ENCODE measurements at places on chromosomes 4 and X. TPM values are rescaled to one million over a fixed set of nuclear protein-coding genes. Genes with fewer than 3 reads are reported as not detected.

The DKK2 gene
- 4.3 TPM for total RNA-seq

DNA sequence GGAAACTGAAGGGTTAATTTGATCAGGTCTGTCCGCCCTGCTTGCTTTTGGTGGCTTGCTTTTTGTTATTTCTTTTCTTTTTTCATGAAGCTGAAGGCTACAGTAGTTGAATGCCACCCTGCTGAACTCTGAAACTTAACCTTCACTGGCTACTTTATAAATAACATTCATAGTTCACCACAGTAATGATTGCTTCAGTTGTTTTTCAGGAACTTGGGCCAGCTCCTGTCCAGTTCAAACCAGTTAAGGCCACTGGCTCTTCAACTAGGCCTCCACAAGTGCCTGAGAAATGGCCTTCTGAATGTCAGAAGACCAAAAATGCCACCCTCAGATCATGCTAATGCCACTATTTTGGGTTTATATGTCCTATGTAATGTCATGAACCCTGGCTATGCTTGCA lies 7.7 kb upstream of the ASB9 start:
- DNase-seq: no peak

DNA sequence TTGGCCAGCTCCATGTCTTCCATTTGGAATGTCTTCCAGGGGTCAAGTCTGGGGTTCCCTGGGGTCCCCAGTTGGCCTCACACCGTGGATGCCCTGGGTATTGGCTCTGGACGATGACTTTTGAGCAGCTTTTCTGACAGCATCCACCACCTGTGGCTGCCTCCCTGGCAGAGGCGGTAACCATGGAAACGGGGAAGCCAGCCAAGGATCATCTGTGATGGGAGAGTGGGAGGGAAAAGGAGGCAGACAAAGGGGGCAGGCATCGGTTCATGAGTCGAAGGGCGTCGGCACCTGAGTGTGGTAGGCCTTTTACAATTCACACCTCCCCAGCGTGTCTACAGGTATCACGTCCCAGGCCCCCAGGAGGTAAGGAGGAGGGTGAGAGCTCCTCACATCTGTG lies 152.2 kb downstream of the ASMT start:
- no peak for DNase-seq

- no peak for DNase-seq
These were observed 22.5 kb upstream of the USP27X start for GRCh38 chrX:49856819-49857218.

The LPAR4 gene
- 0.60 TPM for total RNA-seq

The TMEM35A gene
- 3.0 TPM for total RNA-seq

The ATP7A gene
- total RNA-seq: 9.7 TPM

DNA sequence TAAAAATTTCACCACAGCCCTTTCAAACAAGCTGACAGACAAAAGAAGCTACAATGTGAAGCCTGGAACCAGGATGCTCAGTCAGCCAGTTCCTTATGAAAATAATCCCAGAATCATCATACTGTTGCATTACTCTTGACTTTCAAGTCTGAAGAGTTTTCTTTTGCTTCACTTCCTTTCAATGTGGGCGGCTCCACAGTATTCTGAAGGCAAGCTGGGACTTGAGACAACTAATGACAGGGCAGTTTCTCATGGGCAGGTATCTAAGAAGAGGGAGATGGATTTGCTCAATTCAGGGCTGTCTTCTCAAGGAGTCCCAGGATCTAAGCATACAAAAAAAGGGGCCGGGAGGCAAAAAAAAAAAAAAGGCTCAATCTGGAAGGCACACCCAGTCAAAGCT lies 173.4 kb downstream of the PAPSS1 start:
- DNase-seq: no peak

- DNase-seq: peak; percentile 77
These were observed at the start of gene LONRF3 for GRCh38 chrX:118974088-118974907. TSS of gene LONRF3 (plus strand) at chrX:118974618. CDS start at chrX:118974781, 163 bp downstream.

DNA sequence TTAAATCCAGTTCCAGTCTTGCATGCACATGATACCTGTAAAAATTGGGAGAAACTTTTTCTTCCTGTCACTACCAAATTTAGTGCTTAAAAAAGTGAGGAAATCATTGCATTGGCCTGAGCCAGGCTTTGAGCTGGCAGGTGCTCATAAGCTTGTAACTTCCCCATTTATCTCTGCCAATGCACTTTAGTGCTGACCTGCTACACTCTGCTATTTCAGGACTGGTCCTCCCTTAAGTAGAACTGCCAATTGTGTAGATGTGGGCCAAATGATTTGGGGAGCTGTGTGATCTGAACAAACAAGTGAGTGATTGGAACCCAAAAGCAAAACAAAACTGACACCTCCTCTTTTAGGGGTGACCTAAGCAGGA lies 51.8 kb downstream of the ZNF827 start:
- DNase-seq: no peak

DNA sequence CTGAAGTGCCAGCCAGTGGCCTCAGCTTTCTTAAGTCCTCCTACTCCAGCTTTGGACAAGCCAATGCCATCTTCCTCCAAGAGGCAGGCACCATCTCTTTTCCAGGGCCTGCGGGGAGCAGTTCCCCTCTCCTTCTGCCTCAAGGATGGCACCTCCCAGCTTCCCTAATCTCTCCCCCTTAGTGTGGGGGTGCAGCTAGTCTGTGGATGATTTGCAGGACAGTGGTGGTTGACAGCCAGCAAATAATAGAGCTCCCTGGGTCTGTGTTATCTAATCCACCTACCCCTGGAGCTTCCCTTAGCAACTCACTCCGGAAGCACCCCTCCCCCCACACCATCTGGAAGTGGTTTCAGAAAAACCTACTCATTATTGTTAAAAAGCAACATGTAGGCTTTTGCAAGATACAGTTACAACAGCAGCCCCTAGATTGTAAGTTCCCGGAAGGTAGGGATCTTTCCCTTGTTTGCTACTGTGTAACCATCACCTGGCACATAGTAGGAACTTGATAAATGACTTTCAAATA lies 247.1 kb downstream of the BCOR start:
- DNase-seq: no peak

GRCh38 chrX:115689931-115690330 lies 129.0 kb downstream of the PLS3 start:
- no peak for DNase-seq

DNA sequence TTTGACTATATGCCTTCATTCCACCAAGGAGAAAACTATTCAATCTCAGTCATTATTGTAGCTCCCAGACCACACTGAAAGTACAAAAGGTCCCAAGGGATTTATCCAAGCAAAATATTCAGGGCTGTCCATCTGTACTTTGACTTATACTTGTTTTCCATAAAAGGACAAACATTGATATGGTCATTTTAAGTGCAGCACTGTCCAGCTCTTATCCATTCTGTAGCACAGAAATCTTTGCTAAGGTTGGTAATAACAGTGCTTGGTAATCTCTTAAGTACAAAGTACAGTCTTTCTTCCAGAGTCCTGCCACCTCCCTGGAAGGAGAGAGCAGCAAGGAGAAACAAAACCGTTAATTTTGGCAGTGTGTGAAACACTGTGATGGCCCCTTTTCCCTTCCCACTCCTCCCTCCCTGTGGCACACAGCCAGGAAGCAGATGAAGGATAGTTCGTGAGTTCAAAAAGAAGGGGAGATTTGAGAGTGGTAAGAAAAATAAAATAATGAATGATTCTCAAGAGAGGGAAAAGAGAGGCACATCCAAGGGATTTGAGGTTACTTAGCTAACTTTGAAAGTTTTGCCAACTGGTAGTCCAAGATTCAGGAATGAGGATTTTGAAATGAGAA lies 6.8 kb upstream of the CXCL2 start:
- DNase-seq: no peak

DNA sequence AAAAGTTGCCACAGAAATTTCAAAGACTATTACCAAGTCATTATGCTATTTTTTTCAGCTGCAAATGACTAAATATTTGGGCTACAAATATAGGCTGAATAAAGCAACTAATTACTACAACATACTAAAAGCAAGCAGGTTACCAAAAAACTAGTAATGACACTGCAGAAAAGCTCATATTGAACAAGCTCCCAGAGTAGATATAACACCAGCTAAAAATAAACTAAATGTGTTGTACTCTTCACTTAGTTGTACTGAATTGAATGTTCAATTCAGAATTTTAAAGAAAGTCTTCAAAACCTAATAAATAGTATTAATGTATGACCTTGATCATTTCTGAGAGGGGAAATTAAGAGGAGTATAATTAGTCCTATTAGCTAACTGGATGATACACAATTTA lies 12.0 kb downstream of the ATP8A1 start:
- DNase-seq: no peak

The FRAS1 gene
- total RNA-seq: 9.3 TPM

GRCh38 chrX:50927127-50927526 lies 16.6 kb downstream of the BMP15 start:
- DNase-seq: no peak

DNA sequence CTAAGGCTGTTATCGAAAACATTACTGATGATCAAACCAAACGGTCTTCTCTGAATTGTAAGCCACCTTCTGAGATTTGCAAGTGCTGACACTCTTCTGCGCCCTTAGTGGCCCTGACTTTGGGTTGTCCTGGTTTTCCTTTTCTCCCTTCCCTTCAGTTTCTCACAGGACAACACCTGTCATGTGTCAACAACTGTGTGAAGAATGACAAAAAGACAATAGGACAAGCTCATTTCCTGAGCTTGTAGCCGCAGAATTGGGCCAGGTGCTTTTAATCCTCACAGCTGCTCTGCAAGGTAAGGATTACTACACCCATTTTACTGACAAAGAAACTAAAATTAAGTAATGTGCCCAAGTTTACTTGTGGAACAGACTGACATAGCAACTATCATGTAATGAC lies 44.9 kb upstream of the TXK start:
- no peak for DNase-seq

GRCh38 chr4:55123791-55124190 lies 1.6 kb downstream of the KDR start:
- no peak for DNase-seq

DNA sequence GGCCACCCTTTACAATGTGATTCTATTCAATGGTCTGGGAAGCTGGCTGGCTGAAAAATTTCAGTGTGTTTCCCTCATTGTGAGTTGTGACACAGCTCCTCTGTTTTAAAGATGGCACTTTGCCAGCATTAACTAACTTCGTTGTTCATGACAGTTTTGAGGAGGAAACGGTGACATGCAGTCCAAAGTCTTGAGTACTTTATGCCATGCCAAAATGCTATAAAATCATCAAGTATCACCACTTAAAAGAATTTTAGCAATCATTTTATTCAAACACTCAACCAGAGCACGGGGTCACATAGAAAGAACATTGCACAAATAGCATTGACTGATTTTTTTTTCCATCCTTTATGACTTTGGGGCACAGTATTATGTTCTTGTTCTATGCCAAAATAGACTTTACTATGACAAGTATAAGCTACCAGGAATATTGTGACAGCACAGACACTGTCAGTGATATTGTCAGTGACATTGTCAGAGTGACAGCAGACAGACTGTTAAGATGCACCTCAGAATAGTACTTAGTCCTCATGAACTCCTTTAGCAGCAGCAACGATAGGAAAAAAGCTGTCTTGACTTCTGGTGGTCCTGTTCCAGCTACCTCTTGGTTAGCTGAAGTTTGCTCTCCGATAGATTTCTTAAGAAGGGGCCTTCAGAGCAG lies 46.7 kb downstream of the CXCL13 start:
- no peak for DNase-seq

GRCh38 chr4:742096-742741 lies 36.6 kb downstream of the PCGF3 start:
- DNase-seq: no peak

The RAB9A gene
- 49.5 TPM for total RNA-seq

GRCh38 chrX:9728261-9728660 lies 37.4 kb downstream of the GPR143 start:
- DNase-seq: no peak

- no peak for DNase-seq
These were observed 1095.2 kb upstream of the POU3F4 start for GRCh38 chrX:82412858-82413257.

All from mucosa of descending colon (tissue), 3 donors.